BJ (cell line): ENCODE measurements at places on chromosomes 4 and X.
A peak's percentile ranks its signal among the peaks of the same experiment; 100 is the strongest.

DNA sequence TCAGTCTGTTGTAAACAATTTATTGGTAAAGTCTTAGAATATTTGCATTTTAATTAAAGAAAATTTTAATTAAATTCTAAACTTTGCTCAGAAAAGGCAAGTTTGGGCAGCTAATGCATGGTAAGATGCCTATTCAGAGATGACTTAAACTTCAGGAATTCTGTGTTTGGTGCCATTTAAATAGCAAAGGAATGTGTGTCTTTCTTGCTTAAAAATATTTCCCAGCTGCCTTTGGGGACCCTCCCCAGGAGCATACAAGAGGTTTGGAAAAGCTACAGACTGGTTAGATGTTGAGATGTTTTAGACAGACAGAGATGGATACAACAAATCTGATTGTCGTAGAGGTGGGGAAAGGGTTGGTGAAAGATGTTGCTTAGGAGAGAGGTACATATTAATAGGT, 36.5 kb downstream of the AFF2 start:
- DNase-seq, result no peak

DNA sequence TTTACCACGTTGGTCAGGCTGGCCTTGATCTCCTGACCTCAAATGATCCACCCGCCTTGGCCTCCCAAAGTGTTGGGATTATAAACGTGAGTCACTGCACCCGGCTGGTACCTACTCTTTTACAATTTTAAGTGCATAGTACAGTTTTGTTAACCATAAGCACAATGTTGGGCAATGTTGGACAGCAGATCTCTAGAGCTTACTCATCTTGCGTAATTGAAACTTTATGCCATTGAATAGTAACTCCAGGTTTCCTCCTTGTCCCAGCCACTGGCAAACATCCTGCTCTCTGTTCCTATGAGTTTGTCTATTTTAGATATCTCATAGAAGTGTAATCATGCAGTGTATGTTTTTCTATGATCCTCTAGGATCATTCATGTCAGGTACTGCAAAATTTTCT, 9.3 kb upstream of the CPE start:
- DNase-seq, result no peak

- no peak for DNase-seq
These were observed 51.0 kb downstream of the TRIM2 start for GRCh38 chr4:153255233-153255632.

GRCh38 chr4:30832639-30833038, 112.5 kb downstream of the PCDH7 start:
- no peak for DNase-seq

DNA sequence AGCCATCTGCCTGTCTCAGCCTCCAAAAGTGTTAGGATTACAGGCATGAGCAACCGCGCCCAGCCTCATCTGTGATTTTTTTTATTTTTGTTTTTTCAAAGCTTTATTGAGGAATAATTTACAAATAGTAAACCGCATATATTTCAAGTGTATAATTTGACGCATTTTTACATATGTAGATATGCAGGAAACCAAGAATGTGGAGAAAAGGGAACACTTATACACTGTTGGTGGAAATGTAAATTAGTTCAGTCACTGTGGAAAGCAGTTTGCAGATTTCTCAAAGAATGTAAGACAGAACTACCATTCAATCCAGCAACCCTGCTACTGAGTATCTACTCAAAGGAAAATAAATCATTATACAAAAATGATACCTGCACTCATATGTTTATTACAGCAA, 85.9 kb downstream of the SLC16A2 start:
- DNase-seq, result no peak

- DNase-seq, result no peak
These were observed 17.8 kb downstream of the SCD5 start for GRCh38 chr4:82780752-82781231.

DNA sequence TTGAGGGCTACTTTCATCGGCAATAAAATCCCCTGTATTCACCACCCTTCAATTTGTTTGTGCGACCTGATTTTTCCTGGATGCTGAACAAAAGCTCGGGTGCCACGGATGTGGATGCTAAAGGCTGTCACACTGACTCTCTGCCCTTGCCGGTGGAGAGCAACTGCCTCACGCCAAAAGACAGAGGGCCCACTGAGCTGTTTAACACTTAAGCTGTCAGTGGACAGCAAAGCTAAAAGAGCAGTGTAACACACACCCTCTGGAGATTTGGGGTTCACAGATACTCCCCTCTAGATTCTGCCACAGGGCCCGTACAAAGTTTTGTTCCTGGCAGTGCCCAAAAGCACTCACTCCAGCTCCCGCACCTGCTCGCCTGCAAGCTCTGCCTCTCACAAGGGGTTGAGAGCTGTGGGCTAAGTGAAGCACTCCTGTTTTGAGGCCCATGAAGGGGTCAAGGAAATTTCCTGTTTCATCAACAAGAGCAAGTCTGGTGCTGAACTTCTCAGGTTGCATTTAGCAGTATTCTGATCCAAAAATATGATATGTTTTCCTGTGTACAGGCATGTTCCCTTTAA, 1571.9 kb downstream of the ADGRL3 start:
- DNase-seq, result no peak

DNA sequence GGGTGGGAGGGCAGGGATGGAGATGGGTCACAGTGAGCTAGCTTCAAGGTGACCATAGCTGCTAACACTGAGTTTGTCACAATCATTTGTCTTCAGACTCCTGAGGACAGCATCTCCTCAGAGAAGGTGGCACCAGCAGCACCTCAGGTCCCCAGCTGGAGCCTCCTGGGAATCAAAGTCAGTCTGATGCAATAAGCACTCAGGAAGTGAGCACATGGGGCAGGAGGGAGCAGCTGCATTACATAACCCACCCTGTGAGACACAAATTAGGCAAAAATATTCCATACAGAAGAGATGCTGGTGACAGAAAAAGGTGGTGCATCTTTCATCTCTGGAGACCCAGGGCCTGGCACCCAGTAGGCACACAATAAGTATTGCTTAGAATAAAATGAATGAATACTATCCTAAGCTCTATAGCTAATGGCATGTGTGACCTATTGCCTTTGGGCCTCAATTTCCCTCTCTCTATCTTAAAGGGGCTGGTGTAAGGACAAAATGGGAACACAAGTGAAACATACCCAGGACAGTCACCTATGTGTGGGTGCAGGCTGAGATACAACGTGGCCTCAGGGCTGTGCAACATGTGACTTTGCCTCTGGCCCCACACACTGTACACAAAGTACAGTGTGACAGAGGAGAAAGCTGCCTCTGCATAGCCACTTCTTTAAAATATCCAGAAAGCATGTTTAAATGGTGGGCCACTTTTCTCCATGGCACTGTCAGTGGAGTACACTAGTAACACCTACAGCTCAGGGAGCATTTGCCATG, 37.1 kb downstream of the SLC39A8 start:
- no peak for DNase-seq

- DNase-seq, result peak; percentile 69
These were observed 3.1 kb downstream of the SMS start for GRCh38 chrX:21943460-21944135.

DNA sequence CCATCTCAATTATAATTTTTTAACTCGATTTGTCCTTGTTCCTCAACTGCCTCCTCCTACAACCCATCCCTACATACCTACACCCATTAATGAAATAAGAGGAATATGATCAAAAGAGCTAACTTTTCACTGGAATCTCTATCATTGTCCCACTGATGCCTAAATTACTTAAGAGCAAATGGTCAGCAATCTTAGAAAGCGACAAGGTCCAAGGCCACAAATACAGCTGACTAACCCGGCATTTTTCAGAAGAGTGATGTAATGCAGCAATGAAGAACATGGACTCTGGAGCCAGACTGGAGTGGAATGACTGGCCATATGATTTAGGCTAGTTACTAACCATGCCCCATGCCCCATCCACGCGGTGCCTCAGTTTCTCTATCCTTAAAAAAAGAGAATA, 56.2 kb downstream of the PPA2 start:
- DNase-seq, result no peak

DNA sequence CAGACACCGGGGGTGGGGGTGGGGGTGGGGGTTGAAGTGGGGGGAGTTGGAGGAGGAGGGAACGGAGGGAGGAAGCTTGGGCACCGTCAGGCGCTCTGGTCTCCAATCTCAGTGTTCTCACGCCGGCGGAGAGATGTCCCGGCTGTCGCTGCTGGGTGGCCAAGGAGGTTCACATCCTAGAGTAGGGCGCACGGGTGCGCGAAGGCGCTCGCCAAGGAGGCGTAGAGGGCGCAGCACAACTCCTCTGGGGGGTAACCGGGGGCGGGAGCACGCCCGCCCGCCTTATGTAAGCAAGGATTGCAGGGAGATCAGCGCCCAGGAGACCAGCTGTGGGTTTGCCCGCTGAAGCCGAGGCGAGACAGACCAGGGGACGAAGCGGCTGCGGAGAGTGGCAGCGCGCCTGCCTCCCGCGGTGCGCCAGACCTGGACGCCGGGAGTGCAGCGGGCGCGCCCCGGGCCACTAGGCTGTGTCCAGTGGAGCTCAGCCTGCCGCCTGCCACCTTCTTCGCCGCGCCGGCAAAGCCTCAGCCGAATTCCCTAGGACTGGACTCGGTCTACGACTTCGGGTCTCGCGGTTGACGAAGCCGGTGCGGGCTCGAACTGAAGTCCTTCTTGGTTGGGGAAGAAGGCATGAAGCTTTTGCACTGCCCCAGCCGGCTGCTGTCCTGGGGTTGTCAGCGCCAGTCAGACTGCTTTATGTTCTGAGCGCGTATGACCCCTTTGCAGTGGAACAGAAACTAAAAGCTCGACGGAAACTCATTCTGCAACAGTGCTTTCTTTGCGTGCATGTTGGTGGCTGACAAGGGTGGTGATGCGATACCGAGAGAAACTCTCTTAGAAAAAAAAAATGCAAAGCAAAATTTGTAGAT, 707 bp upstream of the UNC5C start:
- DNase-seq, result no peak

DNA sequence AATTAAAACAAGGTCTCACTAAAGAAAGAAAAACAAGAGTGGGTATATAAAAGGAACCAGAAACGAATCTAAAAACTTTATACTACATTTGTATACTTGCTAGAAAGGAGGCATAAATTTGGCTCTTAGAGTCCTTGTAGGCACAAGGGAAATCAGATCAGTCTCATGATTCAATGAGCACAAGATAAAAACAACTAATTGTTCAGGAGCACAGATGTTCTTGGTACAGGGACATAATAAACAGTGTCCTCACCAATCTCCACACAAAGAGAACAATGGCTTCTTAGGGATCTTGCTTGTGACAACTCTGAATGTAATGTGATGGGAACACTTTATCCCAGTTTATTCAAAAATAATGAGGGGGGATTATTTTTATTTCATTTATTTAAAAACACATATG, 28.3 kb downstream of the TMEM144 start:
- no peak for DNase-seq

DNA sequence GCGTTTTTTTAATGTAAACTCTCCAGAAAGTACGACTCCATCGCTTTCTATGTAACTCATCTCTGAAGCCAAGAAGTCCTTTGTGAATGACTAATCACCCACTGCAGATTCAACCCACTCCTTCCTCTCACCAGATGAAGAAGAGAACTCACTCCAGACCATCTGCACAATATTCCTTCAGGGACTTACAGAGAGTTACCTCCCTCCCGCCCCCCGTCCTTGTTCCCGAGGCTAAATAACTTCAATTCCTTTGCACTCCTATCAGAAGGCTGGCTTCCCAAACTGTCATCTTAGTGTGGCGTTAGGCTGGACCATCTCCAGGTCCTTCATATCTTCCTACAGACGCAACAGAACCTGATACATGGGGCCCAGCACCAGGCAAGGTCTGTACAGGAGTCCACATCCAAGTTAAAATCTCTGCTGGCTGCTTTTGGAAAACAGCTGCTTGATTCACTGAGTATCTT, 82.4 kb downstream of the AFAP1 start:
- DNase-seq, result peak; percentile 90

- DNase-seq, result no peak
These were observed 1547.4 kb upstream of the TENM3 start for GRCh38 chr4:180695851-180696250.

- no peak for DNase-seq
These were observed 43.3 kb upstream of the FGF13 start for GRCh38 chrX:138754861-138755260.

- DNase-seq, result no peak
These were observed 32.7 kb downstream of the CCDC149 start for GRCh38 chr4:24880186-24880585.

GRCh38 chr4:87030755-87031441, 96.1 kb downstream of the AFF1 start:
- no peak for DNase-seq

GRCh38 chr4:5134620-5135019, 83.3 kb downstream of the STK32B start:
- no peak for DNase-seq

- peak; percentile 32 for DNase-seq
These were observed 194.7 kb upstream of the LNX1 start for GRCh38 chr4:53785996-53786395.

DNA sequence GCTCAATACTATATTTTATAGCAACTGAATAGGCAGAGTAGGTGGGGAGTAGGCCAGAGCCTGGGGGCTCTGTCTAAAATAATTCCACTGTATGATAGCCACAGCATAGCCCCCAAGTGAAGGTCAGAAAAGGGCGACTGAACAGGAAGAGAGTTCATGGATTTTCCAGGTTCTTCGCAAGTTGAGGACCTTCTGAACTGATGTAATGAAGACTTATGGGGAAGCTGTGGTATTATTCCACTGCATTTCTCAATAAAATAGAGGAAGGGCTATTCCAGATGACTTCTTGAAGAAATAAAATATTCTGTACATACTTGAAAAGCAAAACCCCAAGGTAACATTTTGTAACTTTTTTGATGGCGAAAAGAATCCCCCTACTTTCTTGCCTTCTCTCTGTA, 231.4 kb upstream of the GPC4 start:
- no peak for DNase-seq

DNA sequence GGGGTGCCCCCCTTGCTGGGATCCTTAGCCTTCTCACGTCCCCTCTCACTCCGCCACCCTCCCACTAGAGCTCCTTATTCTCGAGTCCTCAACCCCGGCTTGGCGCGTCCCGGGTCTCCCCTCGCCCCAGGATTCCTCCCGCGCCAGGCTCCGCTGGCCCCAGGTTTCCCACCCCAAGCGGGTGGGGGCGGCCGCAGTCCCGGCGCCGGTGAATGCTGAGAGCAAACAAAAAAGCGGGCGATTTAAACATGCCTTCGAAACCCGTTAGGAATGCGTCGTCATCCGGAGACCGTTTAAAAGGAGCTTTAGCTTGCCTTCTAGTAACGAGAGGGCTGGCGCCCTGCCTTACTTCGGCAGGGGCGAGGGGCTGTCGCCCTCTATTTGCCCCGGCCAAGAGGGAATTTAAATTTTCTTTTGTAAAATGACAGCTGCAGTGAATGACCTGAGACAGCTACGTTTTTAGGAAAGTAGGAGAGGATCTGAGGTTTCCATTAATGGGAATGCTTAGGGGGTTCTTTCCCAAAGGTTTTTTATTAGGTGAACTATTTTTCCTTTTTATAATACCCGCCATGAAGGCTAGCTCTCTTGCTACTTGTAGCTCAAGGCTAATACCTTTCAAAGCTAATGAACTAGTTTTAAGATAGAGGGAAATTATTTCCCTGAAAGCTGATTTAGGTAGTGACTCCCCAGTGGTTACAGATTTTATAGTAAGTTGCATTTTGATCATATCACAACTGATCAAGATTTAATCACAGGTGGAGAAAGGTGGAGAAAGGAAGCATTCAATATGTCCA, 3.1 kb downstream of the JADE1 start:
- no peak for DNase-seq
